Activated naive CD4-positive, alpha-beta T cell treated with Interleukin-2 at 50 U/mL for 16 hours (primary cell): ENCODE measurements at places on chromosomes 13 and 19.

- no peak for DNase-seq
Observed at GRCh38 chr19:15643387-15643786, 2.7 kb downstream of the CYP4F3 start.

GRCh38 chr13:105345131-105345530 is 1190.3 kb downstream of the EFNB2 start:
- DNase-seq, result no peak

- no peak for DNase-seq
Observed at GRCh38 chr13:111122056-111122455, 6.9 kb downstream of the ARHGEF7 start.

- DNase-seq, result no peak
Observed at GRCh38 chr13:25217023-25217885, 45.2 kb upstream of the AMER2 start.

DNA sequence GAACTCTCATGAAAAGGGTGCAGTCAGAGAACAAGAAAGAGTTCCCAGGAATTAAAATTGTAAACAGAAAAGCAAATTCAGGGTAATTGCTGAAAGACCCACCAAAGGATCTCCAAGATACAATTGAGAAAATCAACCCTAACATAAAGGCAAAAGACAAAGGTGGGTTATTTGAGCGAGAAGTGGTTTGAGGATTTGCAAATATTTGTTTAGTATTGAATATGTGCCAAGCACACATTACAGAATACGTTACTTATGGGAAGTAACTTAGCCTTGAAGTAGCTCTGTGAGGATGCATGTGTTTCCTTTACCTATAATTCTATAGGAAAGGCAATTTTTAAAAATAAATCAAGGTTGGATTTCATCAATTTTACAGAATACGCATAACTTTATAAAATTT is 10.0 kb upstream of the CEACAM21 start:
- DNase-seq, result no peak

GRCh38 chr19:1864480-1865171 is 1.2 kb upstream of the KLF16 start:
- peak; percentile 69 for DNase-seq

DNA sequence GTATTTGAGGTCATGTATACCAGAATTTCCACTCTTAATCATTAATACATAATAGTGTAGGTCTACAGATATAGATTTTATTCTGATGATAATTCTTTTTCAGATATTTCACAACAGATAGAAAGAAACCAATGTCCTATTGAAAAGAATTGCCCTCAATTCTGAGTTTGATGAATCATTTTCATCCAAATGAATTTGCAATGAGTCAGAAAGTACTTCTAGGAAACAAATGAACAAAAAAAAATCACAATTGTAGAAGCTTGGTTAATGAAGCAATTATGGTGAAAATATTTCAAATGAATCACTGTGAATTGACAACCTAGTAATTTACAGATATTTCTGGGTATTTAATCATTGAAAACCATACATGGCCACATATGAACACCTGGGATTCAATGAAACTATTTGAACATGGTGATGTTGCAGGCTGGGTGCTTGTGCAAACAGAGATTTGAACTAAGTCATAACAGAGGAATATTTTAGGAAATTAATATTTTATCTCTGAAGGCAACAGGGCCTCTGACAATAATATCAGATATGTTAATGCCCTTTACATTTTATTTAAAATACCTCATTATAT is 360.9 kb downstream of the SLITRK5 start:
- no peak for DNase-seq

GRCh38 chr19:4583961-4584669 is 24.6 kb upstream of the SEMA6B start:
- peak; percentile 8 for DNase-seq

GRCh38 chr19:37931881-37932655 is 25.1 kb downstream of the SIPA1L3 start:
- DNase-seq, result no peak

GRCh38 chr19:16778796-16779411 is 50.3 kb upstream of the SIN3B start:
- DNase-seq, result peak; percentile 25

GRCh38 chr13:73522937-73523336 is 464.1 kb downstream of the KLF5 start:
- no peak for DNase-seq

- DNase-seq, result peak; percentile 8
Observed at GRCh38 chr13:42110410-42111155, 62.1 kb downstream of the DGKH start.

DNA sequence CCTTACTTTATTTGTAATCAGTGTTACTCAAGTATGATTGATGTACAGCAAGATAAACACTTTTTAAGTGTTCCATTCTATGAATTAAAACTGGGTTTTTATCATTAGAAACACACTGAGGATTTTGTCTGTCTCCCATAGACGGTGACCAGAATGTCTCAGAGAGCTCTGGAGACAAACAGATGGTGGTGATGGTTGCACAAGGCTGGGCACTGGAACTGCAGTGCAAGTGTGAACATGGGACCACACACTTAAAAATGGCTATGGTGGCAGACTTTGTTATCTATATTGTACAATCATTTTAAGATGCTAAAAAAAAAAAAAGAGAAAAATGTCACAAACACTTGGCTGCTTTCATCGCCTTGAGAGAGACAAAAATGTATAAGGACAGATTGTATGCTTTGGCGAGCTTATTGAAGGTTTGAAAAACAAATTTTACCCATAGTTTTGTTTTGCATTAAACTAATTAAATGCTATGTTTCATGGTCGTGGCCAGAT is 273.0 kb downstream of the SHISA2 start:
- DNase-seq, result no peak

- DNase-seq, result no peak
Observed at GRCh38 chr13:61030445-61030844, 385.2 kb downstream of the PCDH20 start.

GRCh38 chr19:30457484-30457883 is 85.3 kb downstream of the ZNF536 start:
- DNase-seq, result no peak

GRCh38 chr19:38862321-38863059 is 12.7 kb upstream of the HNRNPL start:
- DNase-seq, result no peak

DNA sequence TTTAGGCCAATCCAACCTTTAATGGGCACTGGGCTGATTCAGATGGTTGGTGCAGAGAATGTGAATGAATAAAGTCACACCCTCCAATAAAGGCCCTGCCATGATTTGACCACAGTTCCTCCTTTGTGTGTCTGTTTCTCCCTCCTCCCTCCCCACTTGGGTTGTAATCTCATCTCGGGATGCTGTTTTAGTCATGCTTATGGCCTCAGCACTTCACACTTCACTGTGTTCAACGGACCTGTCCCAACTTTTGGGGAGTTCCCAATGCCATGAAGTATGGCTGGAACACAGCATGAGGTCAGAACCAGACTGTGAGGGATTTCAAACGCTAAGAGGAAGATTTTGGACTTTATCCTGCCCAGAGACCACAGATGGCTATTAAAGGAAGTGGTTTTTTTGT is 5.6 kb upstream of the RAB8A start:
- no peak for DNase-seq

GRCh38 chr19:28563964-28564921 is 648.7 kb downstream of the UQCRFS1 start:
- no peak for DNase-seq

GRCh38 chr13:98796798-98797197 is 44.3 kb upstream of the SLC15A1 start:
- no peak for DNase-seq

- no peak for DNase-seq
Observed at GRCh38 chr19:18379803-18380747, 5.9 kb upstream of the GDF15 start.

- no peak for DNase-seq
Observed at GRCh38 chr19:36514012-36514612, 14.0 kb downstream of the ZNF260 start.

DNA sequence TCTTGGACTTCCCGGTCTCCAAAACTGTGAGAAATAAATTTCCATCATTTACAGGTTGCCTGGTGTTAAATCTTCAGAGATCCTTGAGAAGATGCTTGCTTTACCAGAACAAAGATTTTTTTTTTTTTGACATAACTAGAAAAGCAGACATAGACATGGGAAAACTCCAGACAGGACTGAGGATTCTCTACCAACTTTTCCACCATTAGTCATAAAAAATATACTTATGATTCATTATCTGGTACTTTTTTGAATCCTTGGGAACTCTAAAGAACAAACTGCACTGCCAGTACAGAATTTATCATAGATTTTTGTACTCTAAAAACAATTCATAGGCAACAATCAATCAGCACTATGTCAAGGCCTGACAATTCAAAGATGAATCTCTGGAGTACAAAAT is 487.6 kb downstream of the EFNB2 start:
- no peak for DNase-seq

GRCh38 chr19:52959613-52960295 is 2.9 kb downstream of the ZNF816 start:
- no peak for DNase-seq

DNA sequence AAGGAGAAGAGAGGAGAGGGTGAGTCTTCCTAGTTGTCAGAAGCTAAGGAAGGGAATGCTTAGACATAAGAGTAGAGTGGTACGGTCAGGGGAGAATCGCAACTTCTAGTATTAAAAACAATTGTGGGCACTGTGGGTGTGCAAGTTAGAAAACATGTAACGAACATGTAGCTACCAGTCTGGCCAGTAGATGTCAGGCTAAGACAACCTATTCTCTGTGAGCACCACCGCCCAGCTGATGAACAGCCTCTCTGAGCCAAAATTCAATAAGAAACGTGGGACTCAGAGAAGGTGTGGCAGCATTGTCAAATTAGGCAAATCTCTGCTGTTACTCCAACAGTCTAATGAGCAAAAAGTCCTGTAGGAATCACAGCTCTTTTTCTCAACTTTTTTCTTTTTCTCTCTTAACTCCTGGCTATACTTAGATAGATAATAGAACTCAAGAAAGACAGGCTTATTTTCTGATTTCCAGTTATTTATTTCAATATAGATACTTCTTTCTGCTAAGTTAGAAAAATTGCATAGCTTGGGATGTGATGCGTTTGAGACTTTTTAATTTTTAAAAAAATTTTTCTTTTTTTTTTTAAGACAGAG is 186.2 kb downstream of the USP12 start:
- DNase-seq, result peak; percentile 69

DNA sequence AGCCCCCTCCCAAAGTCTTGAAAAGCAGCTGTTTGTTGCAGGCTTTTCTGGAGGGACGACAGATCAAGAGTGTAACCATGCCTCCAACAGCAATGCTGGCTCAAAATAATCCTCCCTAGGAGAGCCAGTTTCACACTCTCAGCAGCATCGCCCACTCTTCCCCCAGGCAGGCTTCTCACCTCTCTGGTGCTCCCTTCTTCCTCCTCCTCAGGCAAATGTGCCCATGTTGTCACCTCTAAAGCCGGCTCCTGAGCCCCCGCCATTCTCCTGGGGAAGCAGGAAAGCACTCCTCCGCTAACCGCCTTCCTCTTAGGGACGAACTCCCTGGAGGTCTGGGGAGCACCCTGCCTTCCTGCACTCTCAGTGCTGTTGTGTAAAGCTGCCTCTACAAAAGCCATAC is 98.9 kb upstream of the SGCG start:
- DNase-seq, result no peak

DNA sequence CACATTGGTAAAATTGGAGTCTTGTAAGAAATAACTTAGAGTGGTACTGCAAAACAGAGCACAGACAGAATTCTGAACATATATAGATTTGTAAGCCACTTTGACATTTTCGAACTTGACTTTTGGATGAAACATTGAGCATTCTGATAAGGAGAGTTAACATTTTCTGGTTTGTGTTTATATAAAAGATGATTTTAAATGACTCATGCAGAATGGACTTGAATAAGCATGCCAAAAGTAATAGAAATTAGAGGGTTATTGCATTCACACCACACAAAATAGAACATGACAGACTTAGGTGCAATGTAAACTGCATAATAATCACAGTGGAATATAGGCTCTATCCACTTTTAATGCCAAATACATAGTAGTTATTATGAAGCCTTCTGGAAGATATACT is 507.0 kb downstream of the DACH1 start:
- DNase-seq, result no peak

DNA sequence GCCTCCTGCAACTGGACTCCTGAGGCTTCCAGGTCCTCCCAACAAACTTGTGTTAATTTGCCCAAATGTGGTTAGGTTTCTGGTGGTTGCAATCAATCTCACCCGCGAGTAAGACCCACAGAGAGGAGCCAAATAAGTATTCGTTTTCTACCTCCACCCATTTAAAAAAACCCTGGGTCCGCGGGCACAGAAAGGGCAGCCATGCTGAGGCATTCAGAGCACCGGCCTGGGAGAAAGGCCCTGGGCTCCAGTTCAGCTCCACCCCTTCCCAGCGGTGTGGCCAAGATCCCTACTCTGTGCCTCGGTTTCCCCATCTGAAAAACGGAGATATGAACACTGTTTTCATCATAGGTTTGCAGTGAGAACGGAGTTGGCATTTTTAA is 56.9 kb downstream of the PEPD start:
- no peak for DNase-seq

DNA sequence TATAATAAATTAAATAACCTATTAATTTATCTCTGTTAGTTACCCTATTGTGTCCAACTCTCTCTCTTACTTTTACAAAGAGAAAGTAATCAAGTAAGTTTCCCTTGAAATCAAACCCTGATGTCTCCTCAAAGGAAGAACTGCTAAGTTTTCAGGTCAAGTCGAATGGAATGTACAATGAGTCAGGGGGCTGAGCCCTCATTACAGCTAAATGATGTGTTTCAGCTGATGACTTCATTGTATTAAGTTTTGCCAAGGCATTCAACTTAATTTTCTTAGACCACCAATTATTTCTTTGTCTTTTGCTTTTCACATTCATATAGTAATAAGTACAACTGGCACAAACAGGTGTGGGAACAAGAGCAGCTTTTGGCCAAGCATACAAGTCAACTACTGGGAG is 54.7 kb upstream of the DCT start:
- DNase-seq, result no peak

DNA sequence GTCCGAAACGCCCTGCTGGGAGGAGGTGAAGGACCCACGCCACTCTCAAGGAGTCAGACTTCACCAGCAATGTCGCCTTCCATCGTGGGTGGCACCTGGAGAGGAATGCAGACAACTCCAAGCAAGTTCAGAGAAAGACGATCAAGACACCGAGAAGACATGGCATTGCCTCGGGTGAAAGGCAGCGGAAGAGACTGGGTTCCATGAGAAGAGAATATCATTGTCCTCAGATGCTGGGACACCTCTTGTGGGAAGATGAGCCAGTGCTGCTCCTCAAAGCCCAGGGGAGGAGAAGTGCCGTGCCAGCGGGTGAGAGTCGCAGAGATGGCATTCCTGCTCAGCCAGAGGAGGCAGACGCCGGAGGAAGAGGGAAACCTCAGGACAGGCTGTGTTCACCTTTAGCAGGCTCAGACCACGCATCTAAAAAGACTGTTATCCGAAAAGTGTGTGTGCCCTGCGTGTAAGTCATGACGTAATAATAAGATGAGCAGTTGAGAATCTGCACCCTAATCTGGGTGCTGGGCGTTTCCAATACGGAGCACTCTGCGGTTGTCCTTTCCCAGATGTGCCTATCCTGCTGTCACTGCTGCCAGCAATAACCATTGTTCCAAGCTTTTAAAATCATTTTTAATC is 144.6 kb upstream of the SPACA7 start:
- no peak for DNase-seq

GRCh38 chr13:36795463-36795862 is 23.6 kb upstream of the RFXAP start:
- no peak for DNase-seq
